ENCODE measurements at places on chromosomes 3 and 15.

DNA sequence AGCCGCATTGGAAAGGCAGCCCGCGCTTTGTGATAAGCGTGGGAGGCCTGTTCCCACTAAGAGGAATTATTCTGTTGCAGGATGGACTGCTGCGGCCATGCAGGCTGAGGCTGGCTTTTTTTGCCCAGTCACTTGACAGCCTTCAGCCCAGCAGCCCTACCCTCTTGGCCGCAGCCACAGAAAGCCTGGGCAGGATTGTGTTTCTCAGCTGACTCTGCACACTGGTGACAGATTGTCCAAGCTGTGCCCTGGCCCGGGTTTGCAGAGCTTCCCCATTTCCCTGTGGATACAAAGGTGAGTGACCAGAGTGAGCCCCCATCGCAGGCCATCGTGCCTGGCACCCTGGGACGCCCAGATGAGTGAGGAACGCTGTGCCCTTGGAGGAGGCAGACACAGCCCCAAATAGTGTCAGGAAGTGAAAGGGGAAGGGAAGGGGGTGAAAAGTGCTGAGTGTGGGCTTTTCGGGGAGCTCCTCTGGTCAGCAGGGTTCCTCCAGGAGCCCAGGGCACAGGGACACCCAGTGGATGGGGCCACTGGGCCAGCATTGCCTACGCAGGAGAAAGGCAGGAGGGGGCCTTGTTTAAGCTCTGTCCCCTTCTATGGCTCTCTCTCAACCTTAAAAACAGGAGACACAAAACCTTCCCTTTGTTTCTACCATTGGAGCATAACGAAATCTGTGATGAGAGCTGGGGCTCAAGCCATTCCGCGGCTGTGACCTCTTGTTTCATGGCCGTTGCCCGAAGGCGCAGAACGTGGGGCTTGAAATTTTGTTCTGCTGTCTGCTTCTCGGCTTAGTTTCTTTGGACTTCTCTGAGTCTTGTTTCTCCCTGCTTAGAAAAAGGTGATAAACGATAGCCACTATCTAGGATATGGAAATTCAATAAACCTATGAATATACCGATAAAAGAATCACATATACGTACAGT lies 91.5 kb upstream of the MEF2A start:
- no peak for DNase-seq

DNA sequence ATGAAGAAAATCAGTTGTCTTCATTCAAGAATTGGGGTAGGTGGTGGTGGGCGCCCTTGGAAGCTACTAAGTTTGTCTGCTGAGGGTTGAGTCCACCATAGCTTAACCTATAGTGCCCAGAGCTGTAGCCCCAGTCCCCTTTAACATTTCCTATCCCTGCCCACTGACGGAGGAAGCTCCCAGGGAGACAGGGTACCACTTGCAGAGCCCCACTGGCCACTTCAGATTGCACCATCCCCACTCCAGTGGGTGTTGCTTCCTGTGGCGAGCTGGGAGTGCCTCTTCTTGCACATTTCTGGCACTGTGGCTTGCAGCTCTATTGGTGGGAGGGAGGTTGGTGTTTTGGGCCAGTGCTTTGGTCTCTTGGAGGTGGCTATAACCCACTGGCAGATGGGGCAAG lies 2.7 kb downstream of the PXYLP1 start:
- DNase-seq: no peak

GRCh38 chr3:152222327-152222726 lies 46.4 kb upstream of the MBNL1 start:
- no peak for DNase-seq

DNA sequence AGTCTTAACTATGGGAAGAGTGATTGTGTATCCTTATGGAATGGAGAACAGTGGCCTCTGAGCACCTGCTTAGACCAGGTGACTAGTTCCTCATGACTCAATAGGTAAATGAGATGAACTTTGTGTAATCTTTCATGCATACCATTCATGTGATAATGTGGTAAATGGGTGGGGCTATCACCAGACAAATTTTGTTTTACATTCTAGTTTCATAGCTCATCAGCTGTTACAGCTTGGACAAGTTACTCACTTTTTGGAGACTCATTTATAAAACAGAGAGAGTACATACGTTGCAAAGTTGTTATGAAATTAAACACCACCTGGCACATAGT lies 103.7 kb upstream of the TGFBR2 start:
- no peak for DNase-seq

GRCh38 chr15:40925863-40926658 lies 3.1 kb upstream of the DLL4 start:
- DNase-seq: no peak

- DNase-seq: no peak
These were observed 6.8 kb downstream of the CHRNA3 start for GRCh38 chr15:78614021-78614420.

- no peak for DNase-seq
These were observed 28.2 kb downstream of the CLEC3B start for GRCh38 chr3:45054196-45054857.

DNA sequence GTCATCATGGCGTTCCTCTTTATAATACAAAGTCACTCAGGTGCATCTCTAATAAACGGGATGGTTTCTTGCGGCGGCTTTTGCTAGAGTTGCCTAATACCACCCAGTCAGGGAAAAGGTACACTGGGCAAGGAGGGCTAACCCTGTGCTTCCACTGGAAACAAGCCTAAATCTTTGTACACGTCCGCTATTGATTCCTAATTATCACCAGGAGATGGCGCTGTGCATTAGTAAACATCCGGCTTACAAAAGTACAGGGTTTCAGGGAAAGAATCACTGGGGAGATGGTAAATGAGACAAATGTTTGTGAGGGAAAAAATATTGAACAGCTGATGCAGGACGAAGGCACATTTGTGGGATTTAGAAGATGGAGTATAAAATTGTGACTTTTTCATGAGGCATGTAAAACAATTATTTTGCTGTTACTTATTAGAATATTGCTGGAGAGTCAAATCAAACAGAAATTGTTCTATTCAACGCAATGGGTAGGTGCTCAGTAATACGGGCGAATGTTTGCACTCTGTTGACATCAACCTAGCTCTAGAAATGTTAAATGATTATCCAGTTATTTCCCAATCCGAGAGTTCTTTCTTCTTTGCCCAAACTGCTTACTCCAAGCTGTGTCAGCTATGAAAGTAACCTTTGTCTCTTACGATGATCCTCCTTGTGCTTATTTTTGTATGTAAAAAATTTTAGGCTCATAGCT lies 50.6 kb downstream of the GMNC start:
- DNase-seq: no peak

GRCh38 chr3:127484601-127485388 lies 105.7 kb downstream of the TPRA1 start:
- no peak for DNase-seq

DNA sequence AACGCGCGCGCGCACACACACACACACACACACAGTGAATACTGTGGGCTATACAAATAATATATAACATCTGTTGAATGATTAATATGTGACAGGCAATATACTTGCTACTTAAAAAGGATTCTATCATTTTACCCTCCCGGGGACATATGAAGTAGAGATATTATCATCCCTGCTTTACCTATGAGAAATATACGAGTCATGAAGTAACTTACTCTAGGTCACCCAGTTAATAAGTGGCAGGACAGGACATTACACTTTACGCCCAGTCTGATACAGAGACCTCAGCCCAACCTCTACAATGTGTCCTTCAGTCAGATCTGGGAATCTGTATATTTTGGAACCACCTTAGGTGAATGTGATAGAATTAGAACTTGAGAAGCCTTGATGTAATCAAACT lies 55.4 kb downstream of the CCDC54 start:
- DNase-seq: no peak

GRCh38 chr3:71402911-71403310 lies 180.6 kb downstream of the FOXP1 start:
- DNase-seq: no peak

DNA sequence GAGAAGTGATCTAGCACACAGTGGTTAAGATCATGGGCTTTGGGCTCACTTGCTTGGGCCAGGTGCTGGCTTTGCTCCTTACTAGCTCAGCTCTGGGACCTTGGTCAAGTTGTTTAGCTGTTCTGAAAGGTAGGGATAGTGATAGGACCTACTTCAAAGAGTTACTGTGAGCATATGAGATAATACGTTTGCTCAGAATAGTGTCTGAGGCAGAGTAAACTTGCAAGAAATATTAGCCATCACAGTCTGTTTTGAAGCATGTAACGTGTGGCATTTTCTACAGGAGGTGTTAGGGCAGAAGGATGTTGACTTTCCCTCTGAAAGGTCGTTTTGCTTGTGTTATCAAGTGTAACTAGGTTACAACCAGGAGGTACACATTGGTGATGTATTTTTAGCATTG lies 34.5 kb upstream of the NFKBIZ start:
- DNase-seq: no peak

DNA sequence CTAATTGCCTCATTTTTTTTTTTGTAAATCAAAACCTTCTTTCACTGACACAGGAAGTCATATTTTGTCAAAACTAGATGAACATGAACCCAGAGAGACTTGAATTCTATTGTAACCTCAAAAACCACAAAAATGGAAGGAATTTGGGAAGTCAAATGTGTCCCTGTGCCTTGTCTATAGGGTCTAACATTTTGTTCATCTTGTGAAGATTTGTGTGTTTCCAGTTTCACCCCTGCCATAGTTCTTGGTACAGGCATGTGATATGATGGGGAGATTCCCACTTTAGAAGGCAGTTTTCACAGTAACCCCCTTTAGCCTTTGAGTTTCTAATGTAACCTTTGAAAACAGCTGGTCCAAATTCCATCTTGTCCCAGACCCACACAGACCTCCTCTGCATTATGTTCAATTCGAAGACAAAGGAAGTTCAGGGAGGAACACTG lies 318.5 kb upstream of the ADAMTS9 start:
- no peak for DNase-seq

DNA sequence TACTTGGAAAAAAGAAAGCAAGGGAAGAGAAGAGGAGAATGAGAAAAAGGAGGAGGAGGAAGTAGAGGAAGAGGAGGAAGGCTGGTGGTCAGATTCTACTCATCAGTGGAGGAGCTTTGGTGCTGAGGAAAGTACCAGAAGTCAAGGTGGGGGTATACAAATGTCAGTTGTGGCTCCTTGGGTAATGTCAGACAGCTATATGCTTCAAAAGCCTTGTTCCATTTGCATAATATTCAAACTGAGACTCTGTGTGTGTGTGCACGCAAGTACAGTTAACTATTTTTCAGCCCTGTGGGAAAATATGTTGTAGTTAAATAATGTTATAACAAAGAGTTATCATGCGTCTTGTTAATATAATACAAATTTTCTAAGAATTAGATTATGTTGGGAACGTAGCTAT lies 609.7 kb downstream of the PDCD6IP start:
- no peak for DNase-seq

DNA sequence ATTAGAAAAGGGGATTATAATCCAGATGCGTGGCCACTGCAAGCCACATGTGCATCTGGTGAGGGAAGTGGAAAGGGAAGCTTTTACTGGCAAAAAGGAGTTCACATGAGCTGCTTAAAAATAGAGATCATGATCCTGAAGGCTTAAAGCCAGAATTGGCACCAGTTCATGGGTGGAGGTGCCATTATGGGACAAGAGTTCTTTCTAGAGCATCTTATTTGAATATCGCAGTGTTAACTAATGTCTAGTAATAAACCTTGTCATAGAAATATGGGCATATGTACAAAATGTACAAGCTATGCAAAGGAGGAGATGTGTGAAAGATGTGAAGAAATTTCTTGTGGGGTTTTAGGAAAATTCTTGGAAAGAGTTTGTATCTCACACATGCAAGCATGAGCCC lies 178.4 kb upstream of the CBLB start:
- DNase-seq: no peak

GRCh38 chr15:61794881-61795280 lies 265.4 kb downstream of the VPS13C start:
- no peak for DNase-seq

DNA sequence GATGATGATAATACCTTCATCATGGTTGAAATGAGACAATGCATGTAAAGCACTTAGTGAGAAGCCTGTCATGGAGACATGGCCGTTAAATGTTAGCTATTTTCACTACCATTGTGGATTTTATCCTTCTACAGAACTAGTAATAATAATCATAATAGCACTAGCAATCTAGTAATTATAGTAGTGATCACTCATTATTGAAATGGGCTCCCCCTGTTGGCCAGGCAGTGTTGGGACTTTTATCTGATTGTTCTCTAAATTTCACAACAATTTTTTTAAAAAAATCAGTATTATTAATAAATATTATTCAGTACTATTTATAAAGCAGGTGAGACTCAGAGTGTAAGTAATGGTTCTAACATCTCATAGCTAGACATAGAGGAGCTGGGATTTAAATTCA lies 396.3 kb downstream of the IL5RA start:
- no peak for DNase-seq

DNA sequence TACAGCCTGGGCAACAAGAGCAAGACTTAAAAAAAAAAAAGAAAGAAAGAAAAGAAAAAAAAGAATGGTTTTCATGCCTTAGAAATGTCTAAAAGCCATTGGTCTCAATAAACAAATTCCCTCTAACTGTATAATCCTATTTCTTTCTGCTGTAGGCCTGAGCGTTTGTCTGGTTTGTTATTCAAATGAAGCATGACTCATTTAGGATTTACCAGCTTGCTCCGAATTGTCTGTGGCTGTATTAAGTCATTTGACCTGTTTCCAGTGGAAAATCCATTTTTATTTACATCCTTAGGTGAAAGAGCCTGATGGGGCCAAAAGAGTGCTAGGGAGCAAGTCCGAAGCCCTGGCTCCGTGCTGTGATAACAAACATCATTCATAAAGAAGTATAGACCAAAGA lies 73.8 kb downstream of the BDH1 start:
- no peak for DNase-seq

DNA sequence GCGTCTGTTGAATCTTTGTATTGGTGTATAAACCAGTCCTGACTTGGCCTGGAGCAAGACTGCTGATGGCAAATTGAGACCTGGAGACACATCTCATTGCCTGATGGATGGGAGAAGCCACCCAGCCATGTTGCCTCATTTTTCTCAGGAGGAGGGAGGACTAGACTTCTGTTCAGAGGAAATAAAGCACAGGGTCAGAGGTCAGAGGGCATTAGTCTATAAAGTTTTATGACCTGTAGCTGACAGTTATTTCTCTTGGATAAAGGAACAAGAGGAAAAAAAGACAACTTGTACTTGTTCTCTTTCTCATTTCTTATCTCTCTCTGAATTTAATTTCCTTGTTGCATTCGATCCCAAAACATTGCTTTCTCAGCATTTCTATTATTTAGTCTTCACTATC lies 775.9 kb downstream of the SQOR start:
- DNase-seq: no peak

All from GM12891 (cell line).